ENCODE measurements at places on chromosomes 4 and X.
A peak's percentile ranks its signal among the peaks of the same experiment; 100 is the strongest.

DNA sequence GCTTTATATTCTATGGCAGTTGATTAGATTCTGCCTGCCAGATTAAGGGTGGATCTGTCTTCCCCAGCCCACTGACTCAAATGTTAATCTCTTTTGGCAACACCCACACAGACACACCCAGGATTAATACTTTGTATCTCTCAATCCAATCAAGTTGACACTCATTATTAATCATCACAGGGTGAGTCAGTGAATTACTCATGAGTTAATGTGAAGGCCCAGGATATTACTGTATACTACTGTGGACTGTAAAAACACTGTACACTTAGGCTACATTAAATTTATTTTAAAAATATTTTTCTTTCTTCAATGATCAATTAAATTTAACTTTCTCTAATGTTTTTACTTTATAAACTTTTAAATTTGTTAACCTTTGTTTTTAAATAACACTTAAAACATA lies 87.7 kb downstream of the NAP1L3 start:
- DNase-seq, result no peak

DNA sequence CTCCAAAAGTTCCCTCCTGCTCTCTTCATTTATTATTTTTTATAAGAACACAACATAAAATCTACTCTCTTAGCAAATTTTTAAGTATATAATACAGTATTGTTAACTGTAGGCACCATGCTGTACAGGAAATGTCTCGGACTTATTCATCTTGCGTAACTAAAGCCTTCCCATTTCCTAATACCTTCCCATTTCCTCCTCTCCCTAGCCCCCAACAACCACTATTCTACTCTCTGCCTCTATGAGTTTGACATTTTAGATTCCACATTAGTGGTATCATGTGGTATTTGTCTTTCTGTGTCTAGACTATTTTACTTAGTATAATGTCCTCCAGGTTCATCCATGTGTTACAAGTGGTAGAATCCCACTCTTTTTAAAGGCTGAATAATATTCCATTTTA lies 15.8 kb upstream of the SYTL4 start:
- no peak for DNase-seq

- no peak for DNase-seq
Measured at GRCh38 chr4:3479358-3480101, 16.4 kb downstream of the DOK7 start.

GRCh38 chrX:120761810-120762209 lies 113.9 kb downstream of the CT47B1 start:
- DNase-seq, result no peak

DNA sequence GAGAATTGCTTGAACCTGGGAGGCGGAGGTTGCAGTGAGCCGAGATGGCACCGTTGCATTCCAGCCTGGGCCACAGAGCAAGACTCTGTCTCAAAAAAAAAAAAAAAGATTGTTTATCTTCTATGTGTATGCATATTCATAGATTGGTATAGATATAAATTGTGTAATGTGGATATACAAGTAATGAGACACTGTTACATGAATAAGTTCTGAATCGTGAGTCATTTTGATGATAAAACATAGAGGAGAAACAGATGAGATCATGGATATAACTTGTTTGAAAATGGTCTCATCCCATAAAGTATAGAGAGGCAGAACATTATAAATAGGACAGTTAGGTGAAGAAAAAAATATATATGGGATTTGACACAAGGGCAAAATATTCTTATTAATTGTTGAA lies 628.0 kb downstream of the IL1RAPL1 start:
- DNase-seq, result no peak

GRCh38 chrX:49695276-49696180 lies at the start of gene PAGE1:
Gene PAGE1 (minus strand): TSS chrX:49695984. CDS start chrX:49694770, 1,214 bp downstream.
- no peak for DNase-seq

- DNase-seq, result no peak
Measured at GRCh38 chrX:63354484-63354883, 3.4 kb upstream of the SPIN4 start.

DNA sequence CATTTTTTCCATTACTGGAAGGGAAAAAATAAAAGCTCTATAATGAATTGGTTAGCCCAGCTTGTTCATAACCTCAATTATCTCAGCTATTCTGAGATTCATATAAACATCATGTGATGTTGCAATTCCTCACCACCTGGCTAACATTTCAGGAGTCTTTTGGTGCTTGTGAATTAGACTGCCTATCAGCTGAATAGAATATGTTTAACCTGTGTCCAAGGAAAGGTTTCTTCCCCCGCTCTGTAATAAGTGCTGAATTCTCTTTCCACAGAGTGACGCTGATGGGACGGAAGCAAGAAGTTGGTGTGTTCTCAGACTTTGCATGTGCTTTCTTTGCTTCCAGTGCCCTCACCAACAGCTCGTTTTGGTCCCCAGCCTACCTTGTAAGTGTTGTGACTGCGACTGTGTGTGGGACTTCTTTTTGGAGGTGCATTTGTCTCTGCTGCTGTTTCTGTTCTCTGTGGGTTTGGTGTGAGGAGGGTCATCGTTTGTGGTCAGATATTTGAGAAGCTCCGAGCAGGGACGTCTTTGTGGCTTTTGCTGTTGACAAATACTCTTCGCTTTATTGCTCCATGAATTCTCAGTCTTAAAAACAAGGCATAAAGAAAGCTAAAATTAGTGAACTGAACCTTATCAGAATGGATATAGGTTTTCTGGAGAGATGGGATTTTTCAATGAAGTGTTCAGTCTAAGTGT lies 61.7 kb downstream of the PPARGC1A start:
- no peak for DNase-seq

DNA sequence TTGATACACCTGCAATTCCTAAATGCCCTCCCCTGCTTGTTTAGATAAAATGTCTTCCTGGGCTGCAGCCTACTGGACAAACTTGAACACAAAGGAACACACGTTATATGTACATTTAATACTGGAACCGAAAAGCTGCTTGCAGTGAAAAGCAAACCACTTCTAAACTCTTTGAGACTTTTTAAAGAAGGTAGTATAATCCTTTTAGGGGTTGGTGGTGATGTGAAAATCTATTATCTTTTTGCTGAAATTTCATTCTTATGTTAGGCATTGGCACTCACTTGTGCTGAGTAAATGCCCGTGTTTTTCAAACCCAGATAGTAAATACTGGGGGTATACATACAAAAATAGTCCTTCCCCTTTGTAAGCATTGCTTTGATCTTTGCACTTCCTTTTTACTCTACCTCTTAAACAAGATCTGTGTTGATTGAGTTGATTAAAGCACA lies 2.2 kb downstream of the NFKB1 start:
- DNase-seq, result peak; percentile 26

DNA sequence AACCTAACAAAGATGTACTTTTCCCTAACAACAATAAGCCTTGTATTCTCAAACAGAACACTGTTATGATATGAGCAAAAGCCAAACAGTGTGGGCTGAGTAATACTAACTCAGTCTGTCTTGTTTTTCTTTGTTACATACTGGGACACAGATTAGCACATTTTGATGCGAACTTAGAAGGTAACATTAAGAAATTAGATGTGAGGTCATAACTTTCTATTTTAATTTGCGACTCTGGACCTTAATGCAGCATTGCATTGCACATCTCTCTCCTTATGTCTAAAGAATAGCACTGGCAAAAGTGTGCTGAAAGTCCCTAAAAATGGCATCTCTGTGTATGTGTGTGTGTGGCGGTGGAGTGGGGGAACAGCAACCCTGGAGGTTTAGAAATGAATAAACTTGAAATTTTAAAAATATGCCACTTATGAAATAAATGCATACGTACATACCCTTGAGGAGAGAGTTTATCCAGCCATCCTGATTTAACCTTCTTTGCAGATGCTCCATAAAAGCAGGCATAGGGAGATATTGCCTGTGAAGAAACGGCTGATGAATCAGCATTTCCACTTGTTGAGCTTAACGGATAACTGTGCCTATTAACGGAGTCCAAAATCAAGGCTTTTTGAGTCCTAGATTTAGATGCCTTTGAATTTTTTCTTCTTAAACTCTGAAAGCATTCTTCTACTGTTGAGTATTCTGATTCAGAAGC lies 34.2 kb downstream of the ARAP2 start:
- DNase-seq, result no peak

GRCh38 chrX:68721991-68722860 lies 74.8 kb downstream of the STARD8 start:
- DNase-seq, result no peak

DNA sequence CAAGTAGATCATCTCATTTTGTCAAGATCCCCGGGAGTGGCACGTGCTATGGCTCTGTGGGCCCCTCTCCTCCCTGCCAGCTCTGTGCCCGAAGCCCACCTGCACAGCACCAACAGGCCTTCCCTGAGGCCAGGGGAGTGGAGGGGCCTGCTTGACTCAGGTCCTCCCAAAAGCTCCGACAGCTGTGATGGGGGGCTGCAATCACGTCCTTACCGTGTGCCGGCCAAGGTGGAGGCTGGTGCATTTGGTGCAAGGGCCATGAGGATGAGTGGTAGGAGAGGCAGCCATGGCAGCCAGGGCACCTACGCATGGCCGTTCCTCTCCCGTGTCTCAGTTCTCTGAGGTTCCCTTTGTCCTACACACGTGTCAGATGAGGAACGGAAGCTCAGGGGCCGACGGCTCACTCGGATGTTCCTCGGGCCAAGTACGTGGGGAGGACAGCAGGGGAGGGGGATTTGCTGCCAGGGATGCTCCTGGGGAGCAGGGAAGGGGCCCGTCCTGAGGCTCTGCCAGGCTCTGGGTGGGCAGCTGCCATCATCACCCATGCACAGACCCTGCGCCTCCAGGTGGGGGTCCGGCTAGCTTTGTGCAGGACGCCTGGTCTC lies 95.8 kb downstream of the HMX1 start:
- DNase-seq, result no peak

DNA sequence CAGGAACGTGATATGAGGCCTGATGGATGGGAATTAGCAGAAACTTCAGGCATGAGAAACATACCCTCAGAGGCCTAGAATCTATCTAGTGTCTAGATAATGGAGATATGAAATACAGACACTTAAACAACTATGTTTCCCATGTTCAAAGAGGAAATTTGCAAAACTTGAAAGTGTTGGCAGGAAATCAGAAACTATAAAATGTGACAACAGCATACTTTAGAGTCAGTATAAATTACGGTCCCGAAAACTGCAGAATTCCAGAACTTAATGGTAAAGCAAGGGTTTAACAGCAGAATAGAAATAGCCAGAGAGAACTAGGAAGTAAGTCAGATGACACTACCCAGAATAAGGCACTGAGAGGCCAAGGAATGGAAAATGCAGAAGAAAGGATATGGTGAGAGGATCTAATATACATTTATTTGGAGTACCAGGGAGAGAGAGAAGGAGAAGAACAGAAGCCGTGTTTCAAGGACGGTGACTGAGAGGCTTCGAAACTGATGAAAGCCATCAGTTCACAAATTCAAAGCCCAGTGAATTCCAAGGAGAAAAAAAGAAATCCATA lies 7.4 kb downstream of the HTT-AS start:
- no peak for DNase-seq

DNA sequence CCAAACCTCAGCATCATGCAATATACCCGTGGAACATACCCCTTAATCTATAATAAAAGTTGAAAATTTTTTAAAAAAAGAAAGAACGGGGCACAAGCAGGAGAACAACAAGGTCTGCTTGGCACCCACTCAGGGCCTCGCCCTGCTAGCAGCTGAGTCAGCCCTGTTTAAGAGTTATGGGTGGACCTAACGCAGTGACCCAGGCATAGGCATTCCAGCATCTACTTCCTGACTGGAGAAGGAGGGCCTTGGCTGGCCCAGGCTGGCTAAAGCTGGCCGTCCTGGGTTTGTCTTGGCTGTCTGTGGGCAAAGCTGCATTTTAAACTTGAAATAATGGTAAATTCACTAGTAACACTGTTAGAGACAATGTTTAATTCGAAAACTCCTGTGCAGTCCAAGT lies 236.7 kb upstream of the PGRMC2 start:
- DNase-seq, result no peak

GRCh38 chr4:13524504-13525243 lies 19.6 kb downstream of the NKX3-2 start:
- no peak for DNase-seq

DNA sequence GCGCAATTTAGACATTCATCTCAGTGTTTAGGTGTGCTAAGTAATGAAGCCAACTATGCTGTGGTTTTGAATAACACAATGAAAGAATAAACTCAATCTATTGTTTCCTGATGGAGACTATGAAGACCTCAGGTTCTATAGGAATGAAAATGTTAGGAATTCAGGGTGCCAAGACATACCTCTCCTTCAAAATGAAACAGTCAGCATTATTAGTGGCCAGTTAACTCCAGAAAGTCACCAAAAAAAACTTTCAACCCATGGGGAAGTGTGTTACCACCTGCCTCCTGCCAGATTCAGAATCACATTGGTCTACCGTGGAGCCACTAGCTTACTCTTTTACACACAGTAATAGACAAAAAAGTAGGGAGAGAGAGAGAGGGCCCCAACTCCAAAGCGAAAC lies 352.9 kb downstream of the GABRG1 start:
- DNase-seq, result no peak

- DNase-seq, result no peak
Measured at GRCh38 chrX:6029014-6029413, 199.7 kb downstream of the NLGN4X start.

GRCh38 chr4:83851261-83852084 lies 315.6 kb downstream of the GPAT3 start:
- no peak for DNase-seq

DNA sequence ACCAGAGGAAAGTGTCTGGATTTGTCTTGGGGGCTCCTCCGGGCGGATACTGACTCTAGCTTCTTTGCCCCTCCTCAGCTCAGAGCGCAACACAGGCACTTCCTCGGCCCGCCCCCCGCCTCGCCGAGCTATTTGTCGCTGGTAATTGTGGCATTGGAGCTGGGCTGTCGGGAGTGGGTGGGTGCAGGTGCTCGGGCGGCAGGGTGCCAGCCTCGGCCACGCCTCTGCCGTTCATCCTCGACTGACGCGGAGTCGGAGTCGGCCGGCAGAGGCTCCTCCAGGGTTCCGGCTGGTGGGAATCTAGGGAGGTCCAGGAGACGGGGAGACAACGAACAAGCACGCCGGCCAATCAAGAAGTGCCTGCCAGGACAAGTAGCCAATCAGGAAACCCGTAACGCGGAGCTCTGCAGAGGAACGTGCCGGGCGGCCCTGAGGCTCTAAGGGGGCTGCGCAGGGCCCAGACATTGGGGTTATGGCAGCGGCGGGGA lies 3.9 kb upstream of the SYN1 start:
- peak; percentile 70 for DNase-seq

- DNase-seq, result no peak
Measured at GRCh38 chr4:101540336-101540735, 193.0 kb upstream of the PPP3CA start.

DNA sequence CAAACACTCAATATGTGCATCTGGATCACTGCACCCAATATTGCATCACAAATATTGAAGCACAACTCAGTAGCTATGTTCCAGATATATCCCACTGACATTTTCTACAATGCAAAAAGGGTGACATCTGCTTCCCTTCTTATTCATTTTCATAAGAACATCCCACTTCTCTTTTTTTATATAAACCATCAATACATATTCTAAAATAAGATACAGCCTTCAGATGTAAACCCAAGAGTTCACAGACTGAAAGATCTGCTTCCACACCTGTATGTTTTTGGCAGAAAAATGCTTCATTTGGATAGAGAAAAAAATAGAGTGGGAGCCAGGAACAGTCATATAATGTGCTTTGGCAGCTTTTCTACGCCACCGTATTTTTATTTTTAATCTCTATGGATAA lies 815.6 kb upstream of the ADGRL3 start:
- DNase-seq, result no peak

GRCh38 chr4:177159600-177159999 lies 150.1 kb upstream of the NEIL3 start:
- DNase-seq, result no peak

Data from NCI-H526 treated with DMSO at 0.1 percent for 48 hours (cell line).